ENCODE measurements at places on chromosomes 12 and 14.

GRCh38 chr12:111322336-111323250 lies 46.3 kb downstream of the PHETA1 start:
- DNase-seq: no peak
- no peak overlapping the region for H3K27ac ChIP-seq
- H3K27me3 ChIP-seq: peaks cover 1% of the 10 kb centered on the region
- no peaks in the 10 kb centered on the region for H3K4me1 ChIP-seq
- peaks cover 7% of the 10 kb centered on the region for H3K36me3 ChIP-seq

DNA sequence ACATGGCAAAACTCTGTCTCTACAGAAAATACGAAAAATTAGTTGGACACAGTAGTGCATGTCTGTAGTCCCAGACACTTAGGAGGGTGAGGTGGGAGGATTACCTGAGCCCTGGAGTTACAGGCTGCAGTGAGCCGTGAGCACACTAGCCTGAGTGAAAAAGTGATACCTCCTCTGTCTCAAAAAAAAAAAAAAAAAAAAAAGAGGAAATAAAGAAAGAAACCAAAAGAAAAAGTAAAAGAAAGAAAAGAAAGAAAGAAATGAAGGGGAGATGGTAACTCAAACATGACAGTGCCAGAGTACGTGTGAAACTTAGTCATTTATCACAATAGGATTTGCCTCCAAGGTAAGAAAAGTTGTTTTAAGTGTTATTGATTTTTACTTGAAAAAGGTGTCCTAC lies 407.0 kb upstream of the MGAT4C start:
- DNase-seq: no peak
- no peaks in the 10 kb centered on the region for H3K4me1 ChIP-seq
- no peaks in the 10 kb centered on the region for H3K36me3 ChIP-seq
- no peak overlapping the region for H3K4me3 ChIP-seq
- H3K27me3 ChIP-seq: no peaks in the 10 kb centered on the region
- no peak overlapping the region for H3K27ac ChIP-seq

DNA sequence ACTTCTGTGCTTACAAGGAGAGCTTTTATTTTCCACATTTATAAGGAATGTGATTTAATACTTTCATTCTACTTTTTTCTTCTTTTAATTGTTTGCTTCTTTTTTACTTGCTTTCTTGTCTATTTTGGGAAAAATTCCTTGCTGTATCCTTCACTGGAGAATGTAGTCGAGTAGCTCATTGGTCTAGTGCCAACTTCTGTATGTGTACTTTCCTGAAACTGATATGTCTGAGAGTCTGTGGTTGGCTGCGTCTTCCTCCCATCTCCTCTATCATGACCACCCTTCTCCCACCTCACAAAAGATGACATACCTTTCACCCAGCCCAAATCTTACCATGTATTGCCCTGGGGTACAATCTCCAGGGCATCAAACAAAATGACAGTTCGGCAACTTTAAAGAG lies 51.8 kb downstream of the MSRB3 start:
- H3K4me3 ChIP-seq: no peak overlapping the region
- peaks cover 16% of the 10 kb centered on the region for H3K27me3 ChIP-seq
- no peaks in the 10 kb centered on the region for H3K36me3 ChIP-seq
- no peak for DNase-seq
- no peaks in the 10 kb centered on the region for H3K4me1 ChIP-seq
- no peak overlapping the region for H3K27ac ChIP-seq

GRCh38 chr12:105443802-105444652 lies 113.5 kb downstream of the C12orf75 start:
- no peak overlapping the region for H3K4me3 ChIP-seq
- H3K36me3 ChIP-seq: peaks cover 2% of the 10 kb centered on the region
- no peak overlapping the region for H3K27ac ChIP-seq
- H3K4me1 ChIP-seq: no peaks in the 10 kb centered on the region
- no peak for DNase-seq

- no peak overlapping the region for H3K27ac ChIP-seq
- no peaks in the 10 kb centered on the region for H3K4me1 ChIP-seq
- no peak for DNase-seq
- H3K36me3 ChIP-seq: no peaks in the 10 kb centered on the region
Observed at GRCh38 chr12:70971001-70971794, 50.7 kb upstream of the PTPRR start.

GRCh38 chr14:106530423-106531107 lies 1004.2 kb downstream of the TMEM121 start:
- H3K27ac ChIP-seq: no peak overlapping the region
- H3K36me3 ChIP-seq: no peaks in the 10 kb centered on the region
- H3K27me3 ChIP-seq: peaks cover 43% of the 10 kb centered on the region
- no peak for DNase-seq
- H3K4me3 ChIP-seq: no peak overlapping the region

DNA sequence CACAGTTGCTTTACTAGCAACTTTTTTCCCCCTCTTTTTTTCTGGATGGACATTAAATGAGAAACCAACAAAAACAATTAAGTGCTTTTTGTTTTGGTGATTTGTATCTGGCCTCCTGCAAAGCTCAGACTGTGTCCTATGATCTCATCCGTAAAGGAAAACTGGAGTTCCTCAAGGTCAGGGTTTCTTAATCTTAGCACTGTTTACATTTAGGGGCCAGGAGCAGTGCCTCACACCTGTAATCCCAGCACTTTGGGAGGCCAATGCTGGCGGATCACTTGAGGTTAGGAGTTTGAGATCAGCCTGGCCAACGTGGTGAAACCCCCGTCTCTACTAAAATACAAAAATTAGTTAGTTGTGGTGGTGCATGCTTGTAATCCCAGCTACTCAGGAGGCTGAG lies 28.0 kb downstream of the ENTPD5 start:
- H3K4me1 ChIP-seq: no peaks in the 10 kb centered on the region
- no peak overlapping the region for H3K4me3 ChIP-seq
- no peak for DNase-seq
- H3K27ac ChIP-seq: no peak overlapping the region
- peaks cover 5% of the 10 kb centered on the region for H3K36me3 ChIP-seq

DNA sequence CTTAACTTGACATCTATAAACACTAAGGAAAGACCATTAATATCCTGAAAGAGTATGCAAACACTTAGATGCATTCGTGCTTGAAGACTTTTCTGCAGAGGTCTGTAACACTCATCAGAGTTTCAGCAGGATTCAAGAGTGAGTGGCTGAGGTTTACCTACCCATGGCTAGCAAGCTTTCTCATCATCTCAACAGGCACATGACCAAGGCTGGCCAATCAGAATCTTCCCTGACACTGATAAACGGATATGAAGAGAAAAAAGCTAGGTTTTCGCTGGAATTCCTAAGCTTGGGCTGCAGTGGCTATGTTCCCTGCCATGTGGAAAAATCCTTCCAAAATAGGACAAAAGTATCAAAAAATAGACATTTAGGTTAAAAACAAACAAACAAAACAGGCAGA lies 162.1 kb upstream of the USP15 start:
- H3K27me3 ChIP-seq: no peaks in the 10 kb centered on the region
- no peak overlapping the region for H3K27ac ChIP-seq
- H3K36me3 ChIP-seq: no peaks in the 10 kb centered on the region
- no peak for DNase-seq
- H3K4me1 ChIP-seq: no peaks in the 10 kb centered on the region
- no peak overlapping the region for H3K4me3 ChIP-seq

GRCh38 chr12:12017135-12017581 lies 53.6 kb upstream of the BCL2L14 start:
- no peak overlapping the region for H3K4me3 ChIP-seq
- peaks cover 24% of the 10 kb centered on the region for H3K4me1 ChIP-seq
- no peaks in the 10 kb centered on the region for H3K27me3 ChIP-seq
- DNase-seq: no peak
- H3K36me3 ChIP-seq: no peaks in the 10 kb centered on the region

DNA sequence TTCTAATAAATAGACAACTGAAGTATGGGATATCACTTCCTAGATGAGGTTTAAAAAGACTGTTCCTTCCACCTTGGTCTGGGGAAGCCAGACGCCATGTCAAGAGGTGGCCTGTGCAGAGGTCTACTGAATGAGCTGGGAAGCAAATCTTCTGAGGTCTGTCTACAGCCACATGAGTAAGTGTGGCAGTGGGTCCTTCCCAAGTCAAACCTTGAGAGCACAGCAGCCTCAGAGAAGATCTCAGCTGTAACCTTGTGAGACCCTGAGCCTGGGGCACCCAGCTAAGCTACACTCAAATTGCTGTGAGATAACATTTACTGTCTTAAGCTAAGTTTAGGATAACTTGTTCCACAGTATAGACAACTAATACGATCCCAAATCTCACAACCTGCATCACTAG lies 20.2 kb downstream of the NDUFA12 start:
- no peaks in the 10 kb centered on the region for H3K27me3 ChIP-seq
- peaks cover 10% of the 10 kb centered on the region for H3K36me3 ChIP-seq
- H3K27ac ChIP-seq: no peak overlapping the region

GRCh38 chr14:63922696-63923421 lies 70.1 kb downstream of the SYNE2 start:
- H3K4me3 ChIP-seq: no peak overlapping the region
- peaks cover 7% of the 10 kb centered on the region for H3K36me3 ChIP-seq
- peaks cover 31% of the 10 kb centered on the region for H3K4me1 ChIP-seq

DNA sequence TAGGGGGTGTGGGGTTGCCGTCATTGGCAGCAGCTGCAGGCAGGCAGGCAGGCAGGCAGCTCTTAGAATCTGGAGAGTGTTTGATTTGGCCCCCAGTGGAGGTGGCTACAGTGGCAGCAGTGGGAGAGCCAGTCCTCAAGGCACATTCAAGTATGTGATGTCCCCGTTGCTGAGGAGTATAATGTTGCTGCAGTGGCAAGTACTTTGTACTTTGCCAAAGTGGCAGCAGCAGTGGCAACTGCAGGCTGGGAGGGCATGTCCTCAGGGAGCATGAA lies 147.1 kb downstream of the PAPOLA start:
- H3K4me1 ChIP-seq: no peaks in the 10 kb centered on the region
- H3K27me3 ChIP-seq: peaks cover 64% of the 10 kb centered on the region
- no peak for DNase-seq
- no peak overlapping the region for H3K4me3 ChIP-seq

GRCh38 chr12:63934936-63935335 lies 90.4 kb downstream of the SRGAP1 start:
- no peaks in the 10 kb centered on the region for H3K4me1 ChIP-seq
- H3K27ac ChIP-seq: no peak overlapping the region
- peaks cover 30% of the 10 kb centered on the region for H3K27me3 ChIP-seq
- no peak overlapping the region for H3K4me3 ChIP-seq

GRCh38 chr12:70635755-70636154 lies 1.5 kb downstream of the PTPRB start:
- no peak overlapping the region for H3K27ac ChIP-seq
- no peak overlapping the region for H3K4me3 ChIP-seq
- H3K4me1 ChIP-seq: no peaks in the 10 kb centered on the region
- no peak for DNase-seq

DNA sequence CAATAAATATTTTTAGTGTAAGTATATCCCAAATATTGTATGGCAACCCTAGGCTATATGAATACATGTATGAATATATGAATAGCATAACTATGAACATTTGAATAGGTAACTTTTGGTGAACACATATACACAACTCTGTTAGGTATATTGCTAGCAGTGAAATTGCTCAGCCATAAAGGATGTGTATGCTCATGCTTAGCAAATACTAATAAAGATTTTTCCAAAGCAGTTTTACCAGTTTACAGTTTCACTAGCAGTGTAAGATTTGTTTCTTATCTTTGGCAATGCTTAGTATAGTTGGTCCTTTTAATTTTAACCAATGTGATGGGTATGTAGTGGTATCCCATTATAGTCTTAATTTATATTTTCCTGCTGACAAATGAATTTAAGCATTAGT lies 5.3 kb upstream of the DAAM1 start:
- peaks cover 76% of the 10 kb centered on the region for H3K27me3 ChIP-seq
- H3K27ac ChIP-seq: no peak overlapping the region
- H3K4me1 ChIP-seq: peaks cover 13% of the 10 kb centered on the region
- no peak for DNase-seq
- peaks cover 4% of the 10 kb centered on the region for H3K36me3 ChIP-seq

GRCh38 chr12:34298971-34299801 lies 276.9 kb downstream of the ALG10 start:
- H3K27ac ChIP-seq: no peak overlapping the region
- H3K4me1 ChIP-seq: no peaks in the 10 kb centered on the region
- DNase-seq: no peak
- no peak overlapping the region for H3K4me3 ChIP-seq

GRCh38 chr12:28991626-28992025 lies 157.5 kb upstream of the FAR2 start:
- no peak overlapping the region for H3K27ac ChIP-seq
- DNase-seq: no peak
- no peaks in the 10 kb centered on the region for H3K4me1 ChIP-seq
- H3K36me3 ChIP-seq: no peaks in the 10 kb centered on the region
- H3K4me3 ChIP-seq: no peak overlapping the region

DNA sequence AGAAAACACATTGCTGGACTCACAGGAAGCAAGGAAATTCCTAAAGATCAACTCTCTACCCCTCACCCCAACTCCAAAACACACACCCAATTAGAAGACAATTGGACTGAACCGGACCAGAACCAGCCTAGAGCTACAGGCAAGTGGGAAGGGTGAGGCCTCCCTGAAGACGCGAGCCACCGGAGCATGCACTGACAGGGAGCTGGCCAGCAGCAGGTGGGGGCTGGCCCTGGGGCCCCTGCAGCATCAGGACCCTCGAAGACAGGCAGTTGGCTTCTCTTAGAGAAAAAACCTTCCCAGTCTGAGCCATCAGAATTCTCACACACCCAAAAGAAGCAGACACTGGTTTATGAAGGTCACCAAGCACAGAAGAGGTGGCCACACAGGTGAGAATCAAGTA lies 209.5 kb upstream of the DIO3 start:
- H3K27me3 ChIP-seq: peaks cover 42% of the 10 kb centered on the region
- H3K36me3 ChIP-seq: no peaks in the 10 kb centered on the region
- no peaks in the 10 kb centered on the region for H3K4me1 ChIP-seq
- no peak overlapping the region for H3K27ac ChIP-seq

DNA sequence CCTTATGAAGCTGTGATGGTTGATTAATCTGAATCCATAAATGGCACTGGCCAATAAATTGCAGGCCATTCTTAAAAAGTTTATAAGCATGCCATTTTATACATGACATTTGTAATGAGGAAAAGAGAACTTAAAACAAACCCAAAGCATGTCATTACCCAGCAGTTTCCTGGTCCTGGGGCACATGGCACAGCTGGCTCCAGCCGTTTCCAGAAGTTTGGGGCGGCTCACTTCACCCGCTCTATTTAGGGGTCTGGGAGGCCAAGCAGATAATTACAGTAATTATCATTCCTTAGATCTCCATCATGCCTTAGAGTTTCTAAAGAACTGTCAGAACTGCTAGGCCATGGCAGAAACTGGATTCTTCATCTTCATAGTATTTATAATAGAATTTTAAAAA lies 6.4 kb downstream of the ADGRD1 start:
- H3K4me3 ChIP-seq: no peak overlapping the region
- H3K36me3 ChIP-seq: no peaks in the 10 kb centered on the region
- peaks cover 26% of the 10 kb centered on the region for H3K27me3 ChIP-seq
